PC-9 (cell line): ENCODE measurements at places on chromosomes 3 and 15. TPM values are rescaled to one million over a fixed set of nuclear protein-coding genes. Genes with fewer than 3 reads are reported as not detected.

Gene DZIP3
- 11.7 and 14.5 TPM in 2 replicates for total RNA-seq

Gene FOXB1
- total RNA-seq: 2.2 and 2.7 TPM in 2 replicates

Gene MOBP
- total RNA-seq: not detected in 2 replicates

Gene SLC51B
- total RNA-seq: not detected in 2 replicates

Gene CYP8B1
- not detected in 2 replicates for total RNA-seq

Gene LXN
- not detected in 2 replicates for total RNA-seq

Gene B3GALNT1
- total RNA-seq: 8.8 and 17.3 TPM in 2 replicates

Gene PLCL2
- total RNA-seq: 4.4 and 4.6 TPM in 2 replicates

Gene GPR149
- total RNA-seq: not detected in 2 replicates

Gene WDR93
- 1.1 and 1.8 TPM in 2 replicates for total RNA-seq

Gene C3orf49
- total RNA-seq: not detected in 2 replicates

Gene PAQR5
- total RNA-seq: 4.9 and 5.1 TPM in 2 replicates

Gene FBN1
- total RNA-seq: 1.3 TPM in 2 replicates

Gene SEMA3F
- total RNA-seq: 34.0 and 49.1 TPM in 2 replicates

Gene XCR1
- total RNA-seq: 0.13 and 0.18 TPM in 2 replicates

Gene LRRC3B
- not detected in 2 replicates for total RNA-seq

Gene CHRNA3
- total RNA-seq: not detected in 2 replicates

DNA sequence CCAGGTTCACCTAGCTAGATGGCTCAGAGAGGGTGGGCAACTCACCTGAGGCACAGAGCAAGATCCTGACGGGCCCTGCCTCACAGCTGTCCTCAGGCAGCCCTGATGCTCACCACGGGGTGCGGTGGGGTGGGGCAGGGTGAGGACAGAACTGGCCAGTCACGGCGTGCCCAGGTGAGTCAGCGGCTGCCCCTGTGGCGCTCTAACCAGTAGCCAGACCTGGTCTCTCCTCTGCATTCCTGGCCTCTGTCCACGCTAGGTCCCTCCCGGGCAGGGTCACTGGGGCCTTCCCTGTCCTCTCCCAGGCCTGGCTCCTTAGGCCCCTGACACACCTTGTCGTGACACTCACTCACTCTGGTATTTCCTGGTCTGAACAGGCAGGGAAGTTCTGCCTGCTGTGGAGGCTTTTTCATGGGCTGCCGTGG is 901 bp downstream of the ALS2CL start:
- peak; percentile 97 for DNase-seq

GRCh38 chr3:57755368-57755675 is 787 bp upstream of the SLMAP start:
- DNase-seq: peak; percentile 90

GRCh38 chr3:192817053-192817452 is 89.7 kb upstream of the FGF12 start:
- DNase-seq: no peak

DNA sequence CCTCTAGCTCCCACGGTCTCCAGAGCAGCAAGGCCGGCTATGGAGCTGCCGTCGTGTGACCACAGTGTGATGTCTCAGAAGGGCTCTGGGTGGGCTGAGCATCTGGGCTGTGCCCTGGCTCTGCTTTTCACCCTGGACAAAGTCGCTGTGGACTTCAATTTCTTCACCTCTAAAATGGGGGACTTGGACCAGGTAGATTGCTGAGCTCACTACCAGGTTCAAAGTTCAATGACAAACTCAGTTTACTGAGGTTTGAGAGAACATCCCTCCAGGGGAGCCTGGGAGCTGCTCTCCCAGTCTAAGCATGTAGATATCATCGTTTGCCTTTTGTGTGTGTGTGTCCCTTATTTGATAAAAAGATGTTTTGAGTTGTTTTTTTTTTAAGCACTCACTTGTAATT is 25.1 kb downstream of the RLBP1 start:
- no peak for DNase-seq

- DNase-seq: no peak
These were observed 16.5 kb upstream of the VGLL4 start for GRCh38 chr3:11660242-11660641.

DNA sequence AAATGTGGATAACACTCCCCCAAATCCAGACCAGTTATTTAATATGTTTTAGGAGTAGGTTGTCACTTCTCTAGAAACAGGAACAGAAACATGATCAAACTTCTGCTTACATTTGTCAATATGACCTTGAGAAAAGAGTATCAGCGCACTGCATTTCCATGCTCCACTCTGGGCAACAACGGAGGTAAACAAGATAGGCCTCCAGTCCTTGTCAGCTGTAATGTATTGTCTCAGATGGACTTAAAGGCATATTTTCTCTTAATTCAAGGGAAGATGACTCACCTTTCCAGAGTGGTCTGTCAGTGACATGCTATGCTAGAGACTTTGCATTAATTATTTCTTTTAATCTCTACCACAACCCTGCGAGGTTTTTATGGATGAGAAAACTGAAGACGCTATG is 51.6 kb upstream of the TCF12 start:
- no peak for DNase-seq

DNA sequence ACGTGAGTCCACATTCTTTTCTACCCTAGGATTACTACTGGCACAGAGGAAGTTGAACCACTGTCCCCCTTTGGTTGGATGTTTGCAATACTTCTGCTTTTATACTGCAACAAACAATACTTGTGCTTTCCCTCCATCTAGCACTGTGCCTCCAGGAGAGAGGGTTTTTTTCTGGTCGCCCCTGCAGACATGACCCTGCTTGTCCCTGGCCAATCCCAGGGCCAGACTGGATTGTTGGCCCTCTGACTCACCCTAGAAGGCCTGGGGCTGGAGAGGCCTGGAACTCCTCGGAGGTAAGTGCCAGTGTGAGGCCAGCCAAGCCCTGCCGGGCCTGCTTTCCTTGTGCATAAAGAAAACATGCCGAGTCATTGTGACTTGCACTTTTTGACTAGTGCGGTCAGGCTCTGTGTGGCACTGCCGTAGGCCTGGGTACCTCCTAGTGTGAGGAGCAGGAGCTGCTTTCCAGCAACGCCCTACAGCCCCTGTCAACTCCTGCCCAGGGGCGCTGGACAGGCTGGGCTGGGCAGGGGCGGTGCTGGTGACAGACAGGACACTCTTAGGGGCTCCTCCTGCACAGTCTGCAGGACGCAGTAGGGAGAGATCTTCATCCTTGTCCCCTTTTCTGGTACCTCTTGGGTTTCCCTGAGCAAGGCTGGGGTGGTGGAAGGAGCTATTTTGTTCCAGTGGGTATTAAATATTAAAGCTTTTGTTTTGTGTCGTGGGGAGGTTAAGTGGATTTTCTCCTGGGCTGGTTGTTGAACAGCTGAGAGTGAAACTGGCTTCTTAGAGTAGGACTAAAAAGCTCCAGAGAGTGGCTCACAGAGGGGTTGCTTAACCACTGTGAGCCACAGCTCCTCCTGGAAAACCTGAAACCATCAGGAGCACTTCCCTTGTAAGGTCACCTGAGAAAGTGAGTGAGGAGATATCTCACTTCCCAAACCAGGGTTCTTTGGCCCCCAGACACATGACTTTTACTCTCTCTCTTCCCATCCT is 14.4 kb upstream of the TKT start:
- peak; percentile 99 for DNase-seq

GRCh38 chr15:30919877-30920550 is 16.3 kb downstream of the FAN1 start:
- DNase-seq: no peak

GRCh38 chr3:104385421-104385820 is 981.3 kb upstream of the ALCAM start:
- DNase-seq: no peak

GRCh38 chr3:60756241-60757030 is 494.8 kb downstream of the FHIT start:
- DNase-seq: no peak

- peak; percentile 86 for DNase-seq
These were observed 515 bp upstream of the EIF3J start for GRCh38 chr15:44536302-44536961.

GRCh38 chr15:53962646-53963561 is 15.3 kb upstream of the UNC13C start:
- no peak for DNase-seq

DNA sequence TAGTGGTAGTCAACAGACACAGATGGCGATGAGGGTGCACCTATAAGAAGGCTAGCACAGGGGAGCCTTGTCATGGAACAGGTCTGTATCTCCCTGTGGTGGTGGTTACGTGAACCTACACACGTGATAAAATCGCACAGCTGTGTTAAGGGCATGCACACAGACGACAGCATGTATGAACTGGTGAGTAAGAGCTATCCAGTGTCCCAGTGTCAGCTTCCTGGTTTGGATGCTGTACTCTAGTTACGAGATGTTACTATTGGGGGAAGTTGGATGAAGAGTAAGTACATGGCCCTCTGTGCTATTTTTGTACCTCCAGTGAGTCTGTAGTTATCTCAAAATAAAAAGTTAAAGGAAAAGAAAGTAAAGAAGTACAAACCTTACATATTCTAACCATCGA is 38.2 kb downstream of the MTMR10 start:
- DNase-seq: no peak

DNA sequence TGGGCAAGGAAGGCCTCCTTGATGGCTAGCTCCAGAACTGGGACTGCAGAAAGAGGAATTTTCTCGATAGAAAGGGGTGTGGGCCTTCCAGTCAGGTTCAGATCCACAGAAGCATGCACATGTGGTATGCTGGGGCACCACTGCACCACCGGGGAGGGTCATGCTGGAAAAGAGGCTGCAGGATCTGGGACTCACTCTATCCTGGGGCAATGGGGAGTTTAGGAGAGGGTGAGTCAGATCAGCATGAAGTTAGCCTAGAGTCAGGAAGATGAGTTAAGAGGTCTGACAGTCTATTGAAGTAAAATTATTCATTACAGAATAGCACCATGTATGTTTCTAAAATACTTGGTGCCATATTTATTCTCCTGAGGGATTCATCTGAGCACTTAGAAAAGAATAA is 130.2 kb upstream of the TOPAZ1 start:
- DNase-seq: no peak

DNA sequence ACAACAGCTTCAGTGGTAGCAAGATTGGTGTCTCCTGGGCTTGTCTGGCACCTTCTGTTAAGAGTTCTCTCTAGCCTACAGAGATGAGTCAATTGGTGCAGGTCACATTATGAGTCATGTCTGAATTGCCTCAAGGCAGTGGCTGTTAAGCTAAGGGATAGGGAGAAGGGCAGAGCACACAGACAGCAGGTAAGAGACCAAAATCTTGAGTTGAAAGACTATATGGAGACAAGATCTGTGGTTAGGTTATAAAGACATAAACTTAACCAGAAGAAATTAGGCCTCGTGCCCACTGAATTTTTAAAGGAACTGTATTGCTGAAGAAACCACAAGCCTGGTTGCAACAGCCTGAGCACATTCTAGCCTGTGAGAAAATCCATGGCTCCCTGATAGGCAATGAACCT is 19.2 kb upstream of the KPNA1 start:
- DNase-seq: peak; percentile 81

DNA sequence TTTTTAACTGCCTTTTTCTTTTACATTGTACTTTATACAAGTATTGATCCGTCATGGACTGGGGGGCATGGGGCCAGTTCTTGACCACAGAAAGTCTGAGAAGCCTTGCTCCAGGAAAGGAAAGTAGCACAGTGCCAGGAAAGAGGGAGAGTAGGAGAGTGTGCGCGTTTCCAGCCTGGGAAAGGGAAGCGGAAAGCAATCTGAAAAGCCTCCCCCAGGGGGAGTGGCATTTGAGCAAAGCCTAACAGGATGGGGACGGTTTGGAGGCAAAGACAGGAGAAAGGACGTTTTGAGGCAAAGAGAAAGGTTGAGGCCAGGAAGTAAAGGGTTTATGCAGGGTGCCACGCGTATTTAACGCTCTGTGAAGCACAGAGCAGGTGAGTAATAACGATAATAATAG is 116.9 kb downstream of the RORA start:
- DNase-seq: no peak

GRCh38 chr3:194574639-194575483 is 58.4 kb downstream of the TMEM44 start:
- DNase-seq: peak; percentile 66

DNA sequence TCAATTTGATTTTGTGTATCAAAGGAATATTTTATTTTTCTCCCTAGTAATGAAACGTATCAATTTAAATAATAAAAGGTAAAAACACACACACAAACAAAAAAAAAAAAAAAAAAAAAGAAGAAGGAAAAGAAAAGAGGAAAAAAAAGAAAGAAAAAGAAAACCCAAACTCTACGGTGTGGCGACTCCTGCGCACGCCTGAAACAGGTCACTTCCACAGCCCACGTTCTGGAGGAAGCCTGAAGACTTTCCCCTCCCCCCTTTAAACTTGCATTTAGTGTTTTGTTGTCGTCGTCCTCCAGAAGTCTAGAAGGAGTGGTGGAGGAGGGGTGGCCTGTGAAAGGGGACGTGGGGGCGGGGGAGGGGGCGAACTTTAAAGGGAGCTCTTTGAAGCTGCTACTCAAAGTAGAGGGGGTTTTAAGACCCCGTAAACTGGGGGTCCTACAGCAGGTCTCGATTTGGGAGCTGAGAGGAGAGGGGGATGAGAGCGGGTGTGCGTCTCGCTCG is 2.3 kb upstream of the TLE3 start:
- DNase-seq: no peak

GRCh38 chr15:99131441-99132023 is 26.7 kb downstream of the SYNM start:
- no peak for DNase-seq

GRCh38 chr15:78854833-78855372 is 17.8 kb upstream of the MORF4L1 start:
- DNase-seq: no peak

GRCh38 chr15:38507570-38507969 is 53.6 kb downstream of the FAM98B start:
- no peak for DNase-seq

- no peak for DNase-seq
These were observed 48.6 kb downstream of the ZNF445 start for GRCh38 chr3:44428910-44429309.

DNA sequence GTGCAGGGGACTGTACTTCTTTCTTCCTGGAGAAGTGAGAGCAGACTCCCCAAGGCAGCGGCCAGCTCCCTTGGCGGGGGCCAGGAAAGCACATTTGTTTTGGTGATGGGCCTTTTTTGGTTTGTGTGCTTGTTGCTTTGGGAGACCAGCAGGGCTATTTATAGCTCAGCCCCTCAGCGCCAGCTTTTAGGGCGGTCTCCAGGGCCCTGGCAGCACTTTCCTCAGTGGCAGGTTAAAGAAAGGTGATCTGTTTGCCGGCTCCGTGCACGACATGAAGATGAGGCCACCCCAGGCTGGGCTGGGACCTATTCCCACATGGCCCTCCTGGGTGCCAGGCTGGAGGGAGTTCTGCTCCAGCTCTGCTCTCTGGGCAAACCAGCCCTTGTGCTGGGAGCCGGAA is 21.8 kb downstream of the SLC6A11 start:
- DNase-seq: no peak

DNA sequence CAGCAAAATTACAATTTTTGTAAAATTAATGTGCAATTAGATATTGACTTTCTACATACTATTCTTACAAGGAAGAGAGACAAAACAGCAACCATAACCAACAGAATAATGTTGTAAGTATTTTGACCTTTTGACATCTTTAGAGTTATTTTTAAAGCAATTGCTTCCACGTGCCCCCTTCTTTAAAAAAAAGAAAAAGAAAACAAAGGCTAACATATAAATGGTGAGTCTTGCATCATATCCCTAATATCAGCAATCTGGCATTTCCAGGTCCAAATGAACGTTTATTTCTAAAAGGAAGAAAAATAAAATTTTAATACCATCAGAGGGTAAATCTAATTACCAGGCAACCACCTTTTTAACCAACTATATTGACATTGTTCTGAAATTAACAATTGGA is 19.3 kb upstream of the STRIT1 start:
- DNase-seq: no peak

GRCh38 chr3:39506863-39507262 is 39.4 kb downstream of the MOBP start:
- DNase-seq: no peak
